Breast epithelium (tissue), 4 donors: ENCODE measurements at places on chromosomes 3 and 15. TPM values are rescaled to one million over a fixed set of nuclear protein-coding genes. Genes with fewer than 3 reads are reported as not detected.

Gene MYZAP
- total RNA-seq: 23.0 TPM

Gene EBLN2
- total RNA-seq: 10.8 TPM

Gene HCN4
- total RNA-seq: not detected

Gene PLCB2
- 17.9 TPM for total RNA-seq

Gene ETV5
- total RNA-seq: 9.1 TPM

Gene SUSD5
- total RNA-seq: 0.66 TPM

Gene IP6K2
- total RNA-seq: 126 TPM

- H3K4me1 ChIP-seq: no peaks in the 10 kb centered on the region
- DNase-seq: no peak
- no peaks in the 10 kb centered on the region for H3K27me3 ChIP-seq
- H3K27ac ChIP-seq: no peak overlapping the region
Measured at GRCh38 chr15:33941279-33942063, 26.8 kb upstream of the CHRM5 start.

GRCh38 chr3:152452318-152452717, 183.6 kb downstream of the MBNL1 start:
- H3K27ac ChIP-seq: no peak overlapping the region
- H3K36me3 ChIP-seq: no peaks in the 10 kb centered on the region
- DNase-seq: no peak
- H3K27me3 ChIP-seq: no peaks in the 10 kb centered on the region
- no peak overlapping the region for H3K4me3 ChIP-seq

GRCh38 chr3:134797057-134797740, 2.1 kb downstream of the EPHB1 start:
- peaks cover 31% of the 10 kb centered on the region for H3K27me3 ChIP-seq
- H3K36me3 ChIP-seq: no peaks in the 10 kb centered on the region
- no peak for DNase-seq
- H3K27ac ChIP-seq: peak overlapping the region; percentile 81

DNA sequence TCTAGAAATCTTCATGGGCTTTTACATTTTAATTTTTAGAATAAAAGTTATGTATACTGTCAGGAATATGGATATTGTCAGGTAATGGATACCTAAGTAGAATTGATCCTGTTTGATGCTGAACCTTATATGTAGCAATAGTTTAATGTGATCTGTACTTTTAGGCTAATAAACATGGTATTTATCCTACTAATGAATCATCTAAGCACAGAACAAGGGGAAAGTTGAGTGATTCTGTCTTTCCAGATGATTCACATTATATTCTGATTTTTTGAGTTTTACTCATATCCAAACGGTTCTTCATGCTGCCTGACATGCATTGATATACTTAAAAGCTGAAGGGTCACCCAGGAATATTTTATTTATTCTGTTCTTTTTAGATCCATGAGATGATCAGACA, 34.5 kb downstream of the FANCI start:
- H3K4me3 ChIP-seq: no peak overlapping the region
- no peaks in the 10 kb centered on the region for H3K36me3 ChIP-seq
- H3K27ac ChIP-seq: no peak overlapping the region
- H3K27me3 ChIP-seq: no peaks in the 10 kb centered on the region
- H3K4me1 ChIP-seq: no peaks in the 10 kb centered on the region

GRCh38 chr15:67049351-67050044, 15.9 kb upstream of the SMAD3 start:
- no peaks in the 10 kb centered on the region for H3K36me3 ChIP-seq
- H3K27me3 ChIP-seq: no peaks in the 10 kb centered on the region
- peak overlapping the region; percentile 88 for H3K27ac ChIP-seq
- no peak overlapping the region for H3K4me3 ChIP-seq

DNA sequence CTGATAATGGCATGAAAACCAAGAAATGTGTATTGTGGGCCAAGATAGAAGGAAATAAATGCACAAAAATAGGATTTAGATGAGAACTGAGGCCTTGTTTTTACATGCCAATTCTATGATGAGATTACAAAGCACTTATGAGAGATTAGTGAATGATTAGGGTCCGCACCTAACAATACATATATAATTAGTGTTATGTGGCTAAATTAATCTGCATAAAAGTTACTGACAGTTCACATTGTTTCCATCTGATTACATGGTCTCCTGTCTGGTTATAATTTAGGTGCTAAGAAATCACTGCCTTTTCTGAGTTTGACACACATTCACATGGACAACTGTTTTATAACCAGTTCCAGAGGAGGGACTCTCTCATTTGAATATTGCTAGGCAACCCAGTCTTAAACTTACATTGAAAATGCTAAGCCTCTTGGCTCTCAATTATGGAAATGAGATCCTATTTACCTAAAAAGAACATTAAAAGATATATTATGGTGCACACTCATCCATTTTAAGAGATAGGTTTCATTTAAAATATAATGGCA, 117.0 kb upstream of the ARL6 start:
- H3K4me1 ChIP-seq: no peaks in the 10 kb centered on the region
- H3K4me3 ChIP-seq: no peak overlapping the region
- H3K27me3 ChIP-seq: no peaks in the 10 kb centered on the region
- no peak for DNase-seq
- H3K36me3 ChIP-seq: no peaks in the 10 kb centered on the region

DNA sequence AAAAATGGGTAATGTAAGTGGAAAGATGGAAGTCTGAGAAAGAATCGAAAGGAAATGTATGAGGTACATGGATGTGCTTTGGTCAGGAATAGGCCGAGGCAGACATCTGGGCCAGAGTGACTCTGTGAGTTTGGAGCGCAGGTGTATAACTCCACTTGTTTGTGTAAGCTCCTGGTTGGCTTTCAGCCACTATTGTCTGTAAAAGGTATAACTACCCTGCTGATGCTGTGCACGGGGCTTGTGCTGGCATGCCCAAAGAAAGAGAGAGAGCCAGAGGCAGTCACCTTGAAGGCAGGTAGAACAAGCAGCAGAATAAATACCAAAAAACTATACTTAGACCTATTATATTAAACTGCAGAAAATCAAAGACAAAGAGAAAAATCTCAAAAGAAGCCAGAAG, 32.7 kb upstream of the CD96 start:
- no peaks in the 10 kb centered on the region for H3K27me3 ChIP-seq
- H3K4me1 ChIP-seq: no peaks in the 10 kb centered on the region
- no peak overlapping the region for H3K4me3 ChIP-seq
- no peaks in the 10 kb centered on the region for H3K36me3 ChIP-seq
- no peak overlapping the region for H3K27ac ChIP-seq

DNA sequence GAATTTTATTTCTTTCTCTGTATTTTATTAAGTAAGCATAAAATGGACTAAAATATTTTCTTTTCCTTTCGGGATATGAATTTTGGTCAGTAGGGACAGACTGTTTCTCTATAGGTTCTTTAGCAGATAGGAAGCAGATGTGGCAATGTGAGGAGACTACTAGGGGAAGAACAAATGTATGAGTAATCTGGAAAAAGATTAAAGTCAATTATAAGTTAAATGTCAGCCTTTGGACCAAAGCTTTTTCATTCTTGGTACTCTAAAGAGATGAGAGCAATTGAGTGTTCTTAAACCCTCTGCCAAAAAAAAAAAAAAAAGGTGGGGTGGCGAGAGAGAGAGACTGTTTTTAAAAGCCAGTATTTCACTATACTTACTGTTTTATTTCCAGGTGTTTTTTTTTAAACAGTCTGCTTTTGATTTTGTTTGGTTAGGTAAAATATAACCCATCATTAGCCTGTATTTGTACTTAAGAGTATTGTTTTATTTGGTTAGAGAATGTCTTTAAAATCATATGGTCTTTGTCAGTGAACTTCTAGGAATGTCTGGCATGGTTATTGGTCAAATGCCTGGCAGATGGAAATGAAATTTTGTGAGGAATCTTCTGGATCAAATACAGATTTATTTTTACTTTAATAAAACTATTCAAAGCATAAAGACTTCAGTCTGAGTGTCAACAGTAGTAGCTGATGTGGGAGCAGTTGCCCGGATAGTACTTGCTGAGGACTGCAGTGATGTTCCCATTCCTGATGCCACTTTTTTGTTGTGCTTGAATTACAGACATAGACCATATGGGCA, 63.8 kb downstream of the LRRC49 start:
- H3K4me1 ChIP-seq: no peaks in the 10 kb centered on the region
- H3K36me3 ChIP-seq: no peaks in the 10 kb centered on the region
- no peaks in the 10 kb centered on the region for H3K27me3 ChIP-seq
- no peak overlapping the region for H3K27ac ChIP-seq
- H3K4me3 ChIP-seq: no peak overlapping the region

GRCh38 chr3:187145149-187145895, 6.0 kb upstream of the RPL39L start:
- H3K36me3 ChIP-seq: no peaks in the 10 kb centered on the region
- no peak overlapping the region for H3K27ac ChIP-seq
- DNase-seq: no peak
- no peaks in the 10 kb centered on the region for H3K4me1 ChIP-seq
- no peak overlapping the region for H3K4me3 ChIP-seq
- no peaks in the 10 kb centered on the region for H3K27me3 ChIP-seq

DNA sequence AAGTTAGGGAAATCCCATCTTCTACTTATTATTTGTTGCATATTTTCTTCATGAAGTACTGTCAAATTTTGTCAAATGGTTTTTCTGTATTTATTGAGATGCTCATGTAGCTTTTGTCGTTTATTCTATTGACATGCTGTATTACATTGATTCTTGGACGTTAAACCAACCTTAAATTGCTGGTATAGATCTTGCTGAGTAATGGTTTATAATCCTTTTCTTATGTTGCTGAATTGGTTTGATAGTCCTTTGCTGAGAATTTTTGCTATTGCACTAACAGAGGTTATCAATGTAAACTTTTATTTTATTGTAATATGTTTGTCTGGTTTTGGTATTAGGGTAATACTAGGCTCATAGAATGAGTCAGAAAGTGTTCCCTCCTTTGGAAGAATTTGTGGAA, 54.3 kb upstream of the COL6A5 start:
- no peak overlapping the region for H3K27ac ChIP-seq
- no peak overlapping the region for H3K4me3 ChIP-seq
- H3K27me3 ChIP-seq: no peaks in the 10 kb centered on the region
- DNase-seq: no peak
- H3K36me3 ChIP-seq: no peaks in the 10 kb centered on the region

DNA sequence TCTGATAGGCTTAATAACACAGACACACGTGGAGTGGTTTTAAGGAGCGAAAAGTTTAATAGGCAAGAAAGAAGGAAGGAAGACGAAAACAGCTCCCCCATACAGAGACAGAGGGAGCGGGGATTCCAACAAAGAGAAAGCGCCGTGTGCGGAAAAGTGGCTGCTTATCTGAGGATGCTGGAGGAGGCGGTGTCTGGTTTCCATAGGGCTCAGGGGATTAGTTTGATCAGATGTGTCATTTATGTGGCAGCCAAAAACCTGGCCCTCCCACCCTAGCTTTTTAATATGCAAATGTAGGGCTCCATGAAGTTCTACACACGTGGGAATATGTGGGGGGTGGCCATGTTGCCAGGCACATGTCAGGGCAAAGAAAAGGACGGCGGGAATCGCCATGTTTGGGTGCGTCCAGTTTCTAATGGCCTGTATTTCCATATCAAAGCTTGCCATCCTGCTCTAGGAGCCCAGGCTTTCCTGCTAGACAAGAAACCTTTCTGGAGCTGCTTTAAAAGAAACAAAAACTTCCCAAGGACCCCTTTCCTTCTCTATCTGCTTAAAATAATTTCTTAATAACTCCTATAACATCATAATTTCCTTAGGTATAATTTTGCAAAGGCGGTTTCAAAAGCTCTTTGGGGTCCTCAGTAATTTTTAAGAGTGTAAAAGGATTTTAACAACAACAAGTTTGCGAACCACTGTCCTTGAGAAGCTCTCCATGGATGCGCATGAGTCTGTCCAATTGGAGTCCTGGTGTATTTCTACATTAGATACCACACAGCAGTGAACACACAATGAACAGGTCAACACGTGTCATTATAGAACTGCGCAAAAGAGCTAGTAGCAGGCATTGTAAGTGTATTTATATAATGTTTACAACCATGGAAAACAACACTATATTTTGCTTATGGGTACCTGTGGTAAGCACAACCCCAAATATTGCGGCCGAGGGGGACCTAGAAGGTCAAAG, 622 bp upstream of the ZNF589 start:
- H3K4me3 ChIP-seq: peak overlapping the region; percentile 76
- no peaks in the 10 kb centered on the region for H3K27me3 ChIP-seq

DNA sequence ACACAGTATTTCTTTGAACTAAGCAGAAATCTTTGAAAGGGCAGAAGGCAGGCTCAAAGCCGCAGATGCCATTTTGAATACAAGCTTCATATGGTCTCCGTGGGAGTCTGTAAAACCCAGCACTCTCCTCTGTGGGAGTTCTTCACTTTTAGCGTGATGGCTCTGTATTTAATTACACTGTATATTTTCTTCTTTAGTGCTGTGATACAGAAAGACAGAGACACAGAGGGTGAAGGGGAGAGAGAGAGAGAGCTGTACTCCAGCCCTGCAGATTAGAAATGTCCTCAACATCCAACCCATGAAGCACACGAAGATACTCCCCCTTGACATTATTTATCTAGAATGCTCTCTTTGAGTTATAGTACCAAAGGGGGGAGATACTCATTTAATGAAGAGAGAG, 752.6 kb upstream of the NR2F2 start:
- H3K27ac ChIP-seq: no peak overlapping the region
- H3K36me3 ChIP-seq: no peaks in the 10 kb centered on the region
- DNase-seq: no peak
- H3K27me3 ChIP-seq: no peaks in the 10 kb centered on the region
- no peak overlapping the region for H3K4me3 ChIP-seq
- H3K4me1 ChIP-seq: no peaks in the 10 kb centered on the region

- DNase-seq: no peak
- peaks cover 2% of the 10 kb centered on the region for H3K27me3 ChIP-seq
- no peak overlapping the region for H3K4me3 ChIP-seq
- no peaks in the 10 kb centered on the region for H3K36me3 ChIP-seq
Measured at GRCh38 chr3:128496602-128497304, 3.8 kb upstream of the GATA2 start.

GRCh38 chr15:77044228-77045042, 26.5 kb downstream of the TSPAN3 start:
- no peaks in the 10 kb centered on the region for H3K4me1 ChIP-seq
- H3K36me3 ChIP-seq: no peaks in the 10 kb centered on the region
- no peak overlapping the region for H3K4me3 ChIP-seq
- no peaks in the 10 kb centered on the region for H3K27me3 ChIP-seq
- DNase-seq: no peak
- no peak overlapping the region for H3K27ac ChIP-seq

DNA sequence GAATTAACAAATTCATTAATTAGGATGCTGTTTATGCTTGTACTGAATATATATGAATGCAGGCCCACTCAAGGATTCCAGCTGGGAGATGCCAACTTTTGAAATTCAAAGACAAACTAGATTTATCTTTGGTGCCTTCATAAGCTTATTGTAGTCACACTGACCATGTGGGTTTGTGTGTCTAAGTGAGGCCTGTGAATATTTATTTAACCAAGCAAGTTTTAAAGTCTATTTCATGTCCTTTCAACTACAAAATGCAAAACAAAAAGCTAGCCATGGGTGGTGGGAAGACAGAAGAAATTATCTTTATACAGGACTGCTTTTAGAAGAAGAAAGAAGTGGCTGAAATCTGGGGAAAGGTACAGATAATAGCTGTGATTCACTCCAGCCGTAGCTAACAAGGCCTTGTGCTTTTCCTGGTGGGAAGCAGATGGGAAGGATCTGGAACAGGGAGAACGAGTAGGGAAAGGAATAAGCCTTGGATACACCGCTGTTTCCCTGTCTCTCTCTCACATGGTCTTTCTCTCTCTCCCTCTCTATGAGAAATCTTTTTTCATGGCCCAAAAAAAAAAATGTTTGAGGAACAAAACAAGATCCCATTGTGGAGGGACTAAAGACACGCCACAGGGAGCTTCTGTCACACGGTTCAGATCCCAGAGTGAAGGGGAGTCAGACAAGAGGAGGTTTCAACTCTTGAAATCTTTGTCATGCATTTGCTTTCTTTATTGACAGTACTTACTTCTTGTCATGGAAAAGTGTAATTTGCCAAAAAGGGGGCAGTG, 225.5 kb downstream of the RORA start:
- no peaks in the 10 kb centered on the region for H3K4me1 ChIP-seq
- H3K27ac ChIP-seq: no peak overlapping the region
- H3K4me3 ChIP-seq: no peak overlapping the region
- no peaks in the 10 kb centered on the region for H3K27me3 ChIP-seq
- H3K36me3 ChIP-seq: no peaks in the 10 kb centered on the region
